ENCODE measurements at places on chromosomes 12 and 14.

GRCh38 chr14:53411125-53411524, 258.0 kb upstream of the DDHD1 start:
- DNase-seq, result no peak

GRCh38 chr14:32233260-32233659, 30.2 kb upstream of the RNU6-8 start:
- no peak for DNase-seq

- no peak for DNase-seq
Measured at GRCh38 chr12:33602515-33602914, 162.9 kb upstream of the SYT10 start.

- no peak for DNase-seq
Measured at GRCh38 chr12:46384451-46385309, 12.1 kb upstream of the SLC38A2 start.

DNA sequence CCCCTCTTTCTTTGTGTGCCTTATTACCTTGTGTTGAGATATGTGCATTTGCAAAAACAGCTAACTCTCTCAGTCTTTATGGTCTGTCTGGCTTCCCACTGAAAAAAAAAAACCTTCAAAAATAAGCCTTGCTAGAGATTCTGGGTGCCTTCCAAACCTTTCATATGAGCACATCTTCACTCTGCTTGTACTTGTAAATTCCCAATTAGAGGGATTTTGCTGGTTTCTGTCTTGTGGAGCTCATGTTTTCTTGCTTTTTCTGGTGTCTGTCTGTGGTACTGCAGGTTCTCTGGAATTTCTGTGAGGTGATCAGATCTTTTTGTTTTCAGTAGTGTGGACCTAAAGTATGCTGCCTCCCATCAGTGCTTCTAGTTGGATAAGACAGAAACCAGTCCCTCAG, 100.1 kb downstream of the PIK3C2G start:
- DNase-seq, result no peak

- no peak for DNase-seq
Measured at GRCh38 chr12:4001841-4002240, 128.6 kb upstream of the PARP11 start.

DNA sequence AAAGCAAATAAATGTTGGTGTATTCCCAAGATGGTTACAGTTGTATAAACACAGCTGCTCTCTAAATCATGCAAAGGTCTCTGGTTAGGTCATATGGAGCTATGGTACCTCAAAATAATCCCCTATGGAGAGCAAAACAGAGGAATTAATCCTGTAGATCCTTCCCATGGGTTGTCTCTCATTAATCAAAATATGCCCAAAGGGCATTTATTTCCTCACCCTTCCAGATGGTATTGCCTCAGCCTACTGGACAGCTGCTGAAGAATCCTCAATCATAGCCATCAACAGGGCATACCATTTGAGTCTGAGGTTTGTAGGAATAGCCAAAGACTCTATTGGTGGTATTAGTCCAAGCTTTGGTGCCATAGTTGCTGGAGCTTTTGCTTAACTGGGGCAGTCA, 360.9 kb downstream of the RPL10L start:
- DNase-seq, result no peak

- no peak for DNase-seq
Measured at GRCh38 chr12:1660304-1661187, 30.3 kb upstream of the ADIPOR2 start.

DNA sequence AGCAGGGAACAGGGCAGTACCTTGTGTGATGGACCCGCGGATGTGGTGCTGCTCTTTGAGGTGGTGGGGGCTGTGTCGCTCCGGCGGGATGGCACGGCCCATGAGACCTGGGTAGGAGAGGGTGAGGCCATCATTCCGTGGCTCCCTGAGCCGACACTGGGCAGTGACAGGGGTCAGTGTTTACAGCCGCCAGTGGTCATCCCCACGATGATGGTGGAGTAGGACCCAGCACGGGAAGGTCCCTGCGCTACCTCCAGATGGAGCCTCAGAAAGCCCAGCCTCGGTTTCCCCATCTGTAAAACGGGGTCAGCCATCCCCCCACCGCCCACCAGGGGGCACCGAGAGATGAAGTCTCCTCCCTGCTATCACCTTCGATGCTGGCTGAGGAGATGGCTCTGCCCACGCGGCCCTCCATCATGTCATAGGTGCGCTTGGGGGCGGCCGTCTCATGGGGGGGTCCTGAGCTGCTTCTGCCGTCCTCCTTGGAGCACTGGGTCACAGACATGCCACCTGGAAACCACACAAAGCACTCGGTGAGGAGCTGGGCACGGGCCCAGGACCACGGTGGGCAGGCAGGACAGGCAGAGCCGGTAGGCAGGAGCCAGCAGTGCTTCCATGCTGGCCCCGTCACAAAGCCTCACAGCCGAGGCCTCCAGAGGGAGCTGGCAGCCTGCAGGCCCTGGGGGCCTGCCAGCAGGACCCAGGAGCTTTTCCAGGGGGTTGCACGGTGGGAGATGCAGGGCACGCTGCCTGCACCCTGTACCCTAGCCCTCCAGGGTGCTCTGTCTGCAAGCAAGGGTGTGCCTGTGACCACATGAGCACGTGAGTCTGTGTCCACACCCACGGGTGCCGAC, 53.1 kb downstream of the RFLNA start:
- peak; percentile 14 for DNase-seq

- DNase-seq, result peak; percentile 57
Measured at GRCh38 chr14:21191809-21192446, 36.1 kb upstream of the OR5AU1 start.

DNA sequence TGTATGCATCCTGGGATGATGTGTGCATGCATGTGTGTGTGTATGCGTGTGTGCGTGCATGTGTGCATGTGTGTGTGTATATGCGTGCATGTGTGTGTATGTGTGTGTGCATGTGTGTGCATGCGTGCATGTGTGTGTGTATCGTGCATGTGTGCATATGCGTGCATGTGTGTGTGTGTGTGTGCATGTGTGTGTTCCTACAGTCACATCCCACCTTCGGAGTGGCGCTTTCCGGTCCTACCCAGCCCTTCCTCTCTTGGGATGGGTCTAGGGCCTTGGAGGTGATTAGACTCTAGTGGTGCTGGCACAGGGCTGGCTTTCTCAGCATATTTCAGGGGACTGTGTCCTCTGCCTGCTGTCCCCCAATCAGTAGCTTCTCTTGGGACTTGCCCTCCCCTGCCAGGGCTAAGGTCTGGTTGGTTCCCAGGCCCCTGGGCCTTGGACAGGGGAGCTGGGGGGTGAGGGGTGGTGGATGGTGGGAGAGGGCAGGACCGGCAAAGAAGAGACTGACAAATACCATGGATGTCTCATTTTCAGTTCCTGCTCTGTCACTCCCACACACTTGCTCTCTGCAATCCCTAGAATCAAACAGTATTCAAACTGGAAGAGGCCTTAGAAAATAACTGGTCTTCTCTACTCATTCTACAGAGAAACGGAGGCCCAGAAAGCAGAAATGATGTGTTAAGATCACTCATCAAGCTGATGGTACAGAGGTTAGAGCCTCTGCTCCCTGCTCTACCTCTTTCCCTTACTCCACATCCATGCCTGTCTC, 21.9 kb upstream of the FAIM2 start:
- DNase-seq, result no peak

DNA sequence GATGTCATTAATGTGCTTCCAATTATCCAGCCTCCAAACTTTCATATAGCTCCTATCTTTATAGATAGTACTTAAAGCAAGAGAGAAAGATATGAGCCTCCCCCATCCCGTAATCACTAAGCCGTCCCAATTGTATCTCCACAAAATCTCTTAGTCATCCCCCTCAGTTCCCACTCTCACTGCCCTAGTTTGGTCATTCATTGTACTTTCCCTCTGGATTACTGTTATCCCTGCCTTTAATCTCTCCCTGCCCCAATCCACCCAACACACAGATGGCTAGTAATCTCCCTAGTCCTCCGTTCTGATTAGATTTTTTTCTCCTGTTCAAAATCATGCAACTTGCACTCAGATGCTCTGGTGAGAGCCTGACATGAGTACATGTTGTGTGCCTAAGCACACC, 5.4 kb upstream of the BCAT1 start:
- no peak for DNase-seq

DNA sequence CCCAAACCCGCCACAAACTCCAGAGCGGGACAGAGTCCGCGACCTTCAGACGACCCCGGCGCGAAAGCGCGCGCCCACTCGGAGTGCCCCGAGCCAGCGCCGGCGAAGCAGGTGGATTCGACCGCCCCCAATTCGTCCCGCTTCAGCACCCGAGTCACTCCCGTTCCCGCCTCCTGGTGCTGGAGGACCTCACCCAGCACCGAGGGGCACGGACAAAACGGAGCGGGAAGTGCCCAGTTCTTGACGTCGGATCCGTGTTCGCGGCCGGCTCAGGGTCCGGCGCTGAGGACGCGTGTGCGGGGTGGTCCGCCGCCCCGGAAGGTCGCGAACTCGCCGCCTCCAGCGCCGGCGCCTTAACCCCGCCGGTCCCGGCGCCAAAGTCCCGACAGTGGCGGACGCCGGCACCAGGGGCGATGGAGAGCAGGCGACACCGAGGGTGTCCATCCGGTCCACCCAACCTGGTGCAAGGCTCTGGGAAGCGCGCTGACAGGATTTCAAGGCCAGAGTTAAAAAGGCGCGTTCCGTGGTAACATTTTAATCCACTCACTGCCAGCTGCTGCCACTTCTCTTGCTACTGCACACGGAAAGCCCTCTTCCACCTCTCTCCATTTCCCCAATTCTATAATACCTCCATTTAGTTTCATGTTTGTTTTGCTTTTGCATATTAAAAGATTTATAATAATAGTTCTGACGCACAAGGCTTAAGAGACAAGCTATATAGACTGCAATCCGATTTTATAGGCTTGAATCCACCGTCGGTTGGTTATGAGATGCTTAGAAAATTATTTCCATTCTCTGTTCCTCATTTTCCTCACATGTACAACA, 240.0 kb upstream of the CPNE8 start:
- no peak for DNase-seq

GRCh38 chr14:90235179-90235976, 21.0 kb upstream of the PSMC1 start:
- peak; percentile 27 for DNase-seq

GRCh38 chr12:1199700-1200099, 208.7 kb downstream of the ERC1 start:
- no peak for DNase-seq

DNA sequence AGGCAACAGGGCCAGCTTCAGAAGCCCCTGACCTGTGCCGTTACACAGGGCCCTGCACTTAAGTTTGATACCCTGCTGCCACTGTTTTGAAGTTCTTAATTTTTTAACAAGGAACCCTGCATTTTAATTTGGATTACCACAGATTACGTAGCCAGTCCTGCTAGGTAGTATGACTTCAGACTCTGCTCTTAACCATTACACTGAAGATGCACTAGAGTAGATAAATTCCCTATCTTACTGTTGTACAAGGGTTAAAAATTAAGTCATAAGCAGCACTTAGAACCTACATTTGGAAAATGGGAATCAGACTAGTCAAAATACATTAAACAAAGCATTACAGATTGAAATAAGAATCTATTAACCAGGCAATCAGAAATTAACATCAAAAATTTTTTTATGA, 2.3 kb downstream of the GNPNAT1 start:
- DNase-seq, result no peak

GRCh38 chr12:93186131-93186530, 191.6 kb upstream of the NUDT4 start:
- DNase-seq, result no peak

DNA sequence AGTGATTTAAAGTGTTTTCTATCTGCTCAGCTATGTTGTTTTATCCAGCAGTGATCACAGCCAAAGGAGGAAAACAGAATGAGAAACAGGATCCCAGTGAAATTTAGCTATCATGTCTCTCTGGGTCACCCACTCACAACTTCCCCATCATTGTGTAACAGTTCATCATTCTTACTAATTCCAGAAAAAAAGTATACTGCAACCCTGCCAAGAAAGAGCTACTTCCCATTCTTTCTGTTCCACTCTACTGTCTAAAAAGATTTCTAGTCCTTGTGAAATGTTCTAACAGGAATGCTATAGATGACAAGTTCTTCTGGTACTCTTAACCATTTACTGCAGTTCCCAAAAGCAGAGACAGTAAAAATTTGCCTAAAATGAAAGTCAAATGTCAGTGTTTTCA, 39.2 kb upstream of the CD163 start:
- no peak for DNase-seq

- no peak for DNase-seq
Measured at GRCh38 chr14:64159588-64159987, 134.6 kb downstream of the ESR2 start.

DNA sequence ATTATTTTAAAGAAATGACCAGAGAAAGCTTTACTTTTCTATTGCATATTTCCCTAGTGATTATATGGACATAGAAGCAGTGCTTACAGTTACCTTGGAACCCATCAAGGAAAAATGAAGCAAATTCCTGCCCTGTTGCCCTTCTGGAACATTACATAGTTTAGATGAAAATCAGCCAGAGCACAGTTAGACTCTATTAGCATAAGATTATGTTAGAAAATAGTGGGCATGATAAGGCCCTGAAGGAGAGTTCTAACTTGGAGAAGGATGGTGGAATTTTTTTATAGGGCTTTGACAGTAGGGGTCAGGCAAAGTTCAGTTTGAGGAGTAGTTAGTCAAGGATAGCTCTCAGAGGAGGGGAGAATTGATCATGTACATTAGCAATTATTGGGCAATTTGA, 74.3 kb downstream of the FUT8 start:
- DNase-seq, result no peak

DNA sequence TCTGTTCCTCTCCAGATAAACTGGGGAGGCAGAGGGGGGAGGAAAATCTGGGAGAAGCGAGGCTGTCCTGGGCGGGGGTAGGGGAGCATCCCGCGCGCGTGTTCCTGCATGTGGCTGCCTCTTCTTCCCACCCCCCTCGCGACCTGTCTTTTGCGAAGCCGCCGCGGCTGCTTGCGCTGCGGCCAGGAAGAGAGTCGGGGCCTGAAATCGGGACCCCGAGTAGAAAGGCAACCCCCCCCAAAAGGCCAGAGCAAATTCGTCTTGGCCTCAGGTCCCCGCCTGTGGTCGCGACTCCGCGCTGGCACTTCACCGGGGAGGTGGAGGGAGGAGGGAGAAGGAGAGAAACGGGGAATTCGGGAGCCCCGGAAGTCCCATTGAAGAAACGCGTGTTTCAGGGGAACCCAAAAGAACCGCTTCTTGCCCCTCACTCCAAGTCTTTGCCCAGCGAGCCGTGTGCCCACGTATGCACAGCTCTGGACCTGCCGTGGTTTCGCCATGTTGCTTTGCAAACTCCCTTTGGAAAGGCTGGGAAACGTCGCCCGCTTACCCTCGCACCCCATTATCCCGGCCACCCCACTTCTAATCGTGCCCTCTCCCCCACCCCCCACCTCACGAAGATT, 944 bp downstream of the CCND2 start:
- DNase-seq, result peak; percentile 48

GRCh38 chr14:85060121-85060520, 469.8 kb upstream of the FLRT2 start:
- DNase-seq, result no peak

GRCh38 chr14:76541594-76542219, 165.8 kb downstream of the ESRRB start:
- no peak for DNase-seq

Data from stimulated activated naive CD4-positive, alpha-beta T cell (primary cell).